Astrocyte of the cerebellum (primary cell): ENCODE measurements at places on chromosomes 2 and 18.

GRCh38 chr2:207807516-207807915, 37.8 kb upstream of the FZD5 start:
- no peak for DNase-seq

- no peak for DNase-seq
These were observed 12.3 kb upstream of the SNED1 start for GRCh38 chr2:240985881-240986786.

- no peak for DNase-seq
These were observed 747.9 kb downstream of the SOCS6 start for GRCh38 chr18:71036783-71037182.

- DNase-seq, result no peak
These were observed 39.5 kb downstream of the INO80C start for GRCh38 chr18:35458271-35458670.

DNA sequence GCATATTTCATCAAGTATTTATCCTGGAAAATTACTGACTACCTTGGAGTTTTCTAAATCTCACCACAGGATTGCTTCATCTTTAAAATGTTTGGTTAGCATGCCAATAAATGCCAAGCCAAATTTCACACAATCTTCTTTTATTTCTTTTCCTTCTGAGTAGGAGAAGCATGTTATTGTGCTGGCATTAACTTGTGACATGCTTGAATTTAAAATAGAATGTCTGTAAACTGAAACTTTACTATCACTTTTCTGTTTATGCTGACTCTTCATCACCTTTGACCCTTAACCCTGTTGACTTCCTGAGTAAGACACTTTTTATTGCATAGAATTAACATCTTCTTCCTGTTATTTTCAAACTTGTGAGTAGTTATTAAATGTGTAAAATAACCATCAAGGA, 56.2 kb upstream of the LRRTM4 start:
- no peak for DNase-seq

DNA sequence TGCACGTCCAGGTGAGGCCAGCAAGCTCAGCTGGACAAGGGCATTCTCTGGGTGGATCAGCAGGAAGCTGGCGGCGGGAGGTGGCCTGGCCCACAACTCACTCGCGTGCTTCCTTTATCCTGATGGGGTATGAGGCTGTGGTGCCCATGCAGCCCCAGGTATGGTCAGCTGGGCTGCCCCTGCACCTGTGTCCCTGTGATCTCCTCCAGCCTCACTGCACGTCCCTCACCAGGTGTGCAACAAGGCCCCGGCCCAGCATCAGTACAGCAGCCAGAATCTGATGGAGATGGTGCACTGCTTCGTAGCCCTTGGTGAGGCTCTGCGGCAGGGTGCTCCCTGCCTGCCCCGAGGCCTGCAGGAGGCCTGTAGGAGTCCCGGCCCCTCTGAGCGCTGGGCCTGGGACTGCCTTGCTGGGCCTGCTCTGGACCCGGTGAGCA, 17.6 kb downstream of the MROH2A start:
- no peak for DNase-seq

- DNase-seq, result no peak
These were observed 30.3 kb downstream of the RAB31 start for GRCh38 chr18:9738266-9738969.

GRCh38 chr2:129369437-129369836, 610.0 kb upstream of the RAB6C start:
- DNase-seq, result no peak

DNA sequence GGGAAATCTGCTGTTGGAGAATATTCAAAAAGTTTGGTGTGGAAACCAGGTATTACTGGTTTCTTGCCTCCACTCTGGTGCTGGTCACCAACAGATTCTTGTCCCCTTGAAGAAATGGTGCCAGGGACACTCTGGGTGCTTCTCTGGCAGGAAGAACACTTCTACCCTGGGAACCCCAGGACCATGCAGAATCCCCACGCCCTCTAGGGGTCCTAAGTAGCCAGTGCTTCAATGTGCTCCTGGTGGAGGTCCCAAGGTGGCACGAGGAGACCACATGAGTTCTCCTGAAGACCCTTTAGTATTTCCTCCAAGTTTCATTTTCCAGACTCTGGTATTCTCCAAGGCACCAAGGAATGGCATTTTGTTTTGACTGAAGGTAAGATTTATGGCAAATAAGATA, 380.6 kb downstream of the TSN start:
- no peak for DNase-seq

- DNase-seq, result no peak
These were observed 706.6 kb downstream of the CBLN2 start for GRCh38 chr18:71837547-71837946.

DNA sequence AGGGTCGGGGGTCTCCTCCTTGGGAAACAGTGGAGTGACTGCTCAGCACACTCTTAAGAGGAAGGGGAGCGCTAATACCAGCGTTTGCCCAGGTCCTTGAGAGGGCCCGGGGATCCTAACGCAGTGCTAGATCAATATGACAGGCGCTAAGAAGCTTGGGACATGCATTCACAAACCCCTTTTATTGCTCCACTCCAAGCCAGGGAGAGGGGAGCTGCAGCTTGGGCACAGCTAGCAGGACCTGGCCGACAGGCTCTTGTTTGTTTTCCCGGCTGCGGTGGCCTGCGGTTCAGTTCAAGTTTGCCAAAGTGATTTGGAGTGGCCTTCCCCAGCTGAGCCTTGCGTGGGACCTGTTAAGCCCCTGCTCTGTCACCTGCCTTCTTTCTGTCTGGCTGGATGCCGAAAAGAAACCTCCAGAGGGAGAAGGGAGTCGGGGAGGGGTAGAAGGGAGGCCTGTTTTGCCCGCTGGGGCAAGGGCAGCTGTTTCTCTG, 152.1 kb downstream of the GLI2 start:
- no peak for DNase-seq

DNA sequence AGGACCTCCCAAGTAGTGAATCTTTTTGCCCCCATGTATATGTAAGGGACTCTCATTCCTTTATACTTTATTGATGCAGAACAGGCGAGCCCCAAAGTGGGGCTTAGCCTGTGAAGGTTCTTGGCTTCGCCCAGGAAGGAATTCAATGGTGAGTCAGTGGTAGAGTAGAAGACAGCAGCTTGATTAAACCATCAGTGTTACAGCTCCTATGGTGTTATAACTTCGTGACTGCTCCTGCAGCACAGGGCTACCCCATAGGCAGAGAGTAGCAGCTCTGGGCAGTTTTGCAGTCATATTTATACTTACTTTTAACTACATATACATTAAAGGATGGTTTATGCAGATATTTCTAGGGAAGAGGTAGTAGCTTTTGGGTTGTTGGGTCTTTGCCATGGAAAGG, 11.0 kb downstream of the FAM171B start:
- no peak for DNase-seq

DNA sequence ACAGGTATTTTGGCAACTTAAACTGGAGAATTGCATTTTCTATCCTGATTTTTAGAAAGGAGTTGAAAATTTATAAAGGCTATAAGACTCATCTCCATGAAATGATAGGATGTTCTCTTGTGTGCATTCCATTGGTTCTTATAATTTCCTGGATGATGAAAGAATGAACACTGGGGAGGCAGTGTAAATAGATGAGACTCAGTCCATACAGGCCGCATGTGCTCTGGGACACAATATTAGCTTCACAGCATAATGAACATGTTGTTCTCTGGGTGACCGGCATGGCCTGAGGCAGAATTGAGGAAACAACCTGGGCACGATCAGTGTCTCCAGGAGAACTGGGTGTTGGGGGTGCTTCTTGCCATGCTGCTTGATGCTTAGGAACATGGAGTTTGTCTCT, 38.8 kb downstream of the AOX1 start:
- DNase-seq, result no peak

DNA sequence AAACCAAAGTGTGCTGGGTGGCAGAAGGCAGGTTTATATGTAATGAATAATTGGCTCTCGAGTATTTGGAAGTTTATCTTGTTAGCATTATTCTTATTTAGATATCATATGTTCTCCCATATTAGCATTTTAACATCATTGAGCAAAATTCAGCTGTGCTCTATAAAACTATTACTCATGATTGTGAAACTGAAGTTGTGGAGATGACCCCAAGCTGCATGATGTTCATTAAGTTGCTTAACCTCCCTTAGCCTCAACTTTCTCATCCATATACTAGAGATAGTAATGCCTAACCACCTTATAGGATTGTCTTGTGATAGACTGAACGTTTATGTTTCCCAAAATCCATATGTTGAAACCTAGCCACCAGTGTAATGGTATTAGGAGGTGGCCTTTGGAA, 346.3 kb downstream of the SATB2 start:
- no peak for DNase-seq
